Stimulated activated naive CD8-positive, alpha-beta T cell treated with anti-CD3 and anti-CD28 coated beads, Interleukin-15, Interleukin-2, amounts not matched to agents 100 U/mL and 50 U/mL, for 24 hours (primary cell): ENCODE measurements at places on chromosomes 7 and 10.

GRCh38 chr10:24568042-24568441, 155.6 kb downstream of the ARHGAP21 start:
- DNase-seq, result no peak

- DNase-seq, result peak; percentile 35
Observed at GRCh38 chr10:62647375-62648092, 157.0 kb upstream of the ADO start.

- DNase-seq, result no peak
Observed at GRCh38 chr10:98299341-98299740, 31.3 kb upstream of the LOXL4 start.

GRCh38 chr10:52029628-52030027, 284.5 kb upstream of the DKK1 start:
- DNase-seq, result no peak

- DNase-seq, result no peak
Observed at GRCh38 chr7:601036-601594, 81.5 kb upstream of the PDGFA start.

DNA sequence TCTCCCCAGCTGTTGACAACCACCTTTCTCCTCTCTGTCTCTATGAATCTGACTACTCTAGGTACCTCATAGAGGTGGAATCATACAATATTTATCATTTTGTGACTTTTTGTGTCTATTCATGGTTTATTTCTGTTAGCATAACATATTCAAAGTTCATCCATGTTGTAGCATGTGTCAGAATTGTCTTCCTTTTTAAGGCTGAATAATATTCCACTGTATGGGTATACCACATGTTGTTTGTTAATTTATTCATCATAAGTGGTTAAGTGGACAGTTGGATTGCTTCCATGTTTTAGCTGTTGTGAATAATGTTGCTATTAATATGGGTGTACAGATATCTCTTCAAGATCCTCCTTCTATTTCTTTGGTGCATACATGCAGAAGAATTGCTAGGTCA, 69.9 kb upstream of the COMTD1 start:
- no peak for DNase-seq

DNA sequence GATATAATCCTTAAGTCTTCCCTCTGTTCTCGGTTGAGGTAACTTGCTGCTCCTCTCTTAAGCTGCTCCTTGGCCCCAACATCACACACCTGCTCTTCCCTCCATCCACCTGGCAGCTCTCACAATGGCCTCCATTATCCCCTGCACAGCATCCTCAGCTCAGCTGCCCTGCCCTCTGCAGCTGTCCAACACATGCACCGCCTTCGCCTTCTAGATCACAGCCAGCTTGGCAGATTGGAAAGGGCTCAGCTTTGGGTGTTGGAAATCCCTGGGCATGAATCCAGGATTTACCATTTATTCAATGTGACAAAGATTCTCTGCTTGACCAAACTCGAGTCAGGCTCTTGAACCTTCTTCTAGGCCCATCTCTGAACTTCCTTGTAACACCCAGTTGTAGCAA, 20.6 kb downstream of the RGR start:
- DNase-seq, result no peak

- no peak for DNase-seq
Observed at GRCh38 chr7:77738871-77739270, 42.6 kb downstream of the RSBN1L start.

DNA sequence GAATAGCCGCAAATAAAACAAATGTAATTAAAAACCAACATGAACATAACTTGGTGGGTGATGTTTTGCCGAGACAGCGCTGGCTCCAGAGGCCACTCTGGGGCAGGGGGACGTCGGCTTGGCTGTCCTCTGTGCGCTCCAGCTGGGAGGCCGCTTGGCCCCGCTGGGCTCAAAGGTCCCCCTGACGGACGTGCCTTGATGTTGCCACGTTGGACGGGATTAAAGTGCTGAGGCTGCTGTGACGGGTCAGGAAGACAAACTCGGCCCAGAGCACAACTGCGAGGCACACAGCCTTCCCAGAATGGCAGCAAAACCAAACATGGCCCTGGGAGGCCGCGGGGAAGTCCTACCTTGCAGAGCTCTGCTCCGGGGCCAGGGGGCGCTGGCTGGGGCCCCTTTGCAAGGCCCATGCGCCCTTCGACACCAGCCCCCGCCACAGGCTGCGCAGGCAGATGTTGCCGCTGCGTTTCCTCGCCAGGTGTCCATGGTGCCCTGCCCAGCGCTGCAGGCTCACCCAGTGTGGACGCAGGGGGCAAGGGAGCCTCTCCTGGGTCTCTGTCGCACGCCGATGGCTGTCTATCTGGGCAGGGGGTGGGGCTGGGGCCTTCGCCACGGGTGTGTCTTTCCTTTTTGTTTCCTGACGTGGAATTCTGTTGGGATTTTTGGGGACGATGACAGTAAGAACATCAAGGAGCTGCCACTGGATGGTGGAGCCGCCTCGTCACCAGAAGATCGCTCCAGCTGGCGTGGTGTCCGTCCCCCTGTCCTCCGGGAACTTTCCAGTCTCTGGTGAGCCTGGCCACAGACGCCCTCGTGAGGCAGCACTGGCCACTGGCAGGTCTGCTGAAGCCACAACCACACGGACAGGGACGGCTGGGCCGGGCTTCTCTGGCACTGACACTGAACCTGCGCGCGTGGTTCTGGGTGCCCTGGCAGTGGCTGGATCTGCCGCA, 99.6 kb upstream of the DIP2C start:
- DNase-seq, result peak; percentile 43

GRCh38 chr10:21495752-21496342, 29.6 kb downstream of the SKIDA1 start:
- DNase-seq, result peak; percentile 91

DNA sequence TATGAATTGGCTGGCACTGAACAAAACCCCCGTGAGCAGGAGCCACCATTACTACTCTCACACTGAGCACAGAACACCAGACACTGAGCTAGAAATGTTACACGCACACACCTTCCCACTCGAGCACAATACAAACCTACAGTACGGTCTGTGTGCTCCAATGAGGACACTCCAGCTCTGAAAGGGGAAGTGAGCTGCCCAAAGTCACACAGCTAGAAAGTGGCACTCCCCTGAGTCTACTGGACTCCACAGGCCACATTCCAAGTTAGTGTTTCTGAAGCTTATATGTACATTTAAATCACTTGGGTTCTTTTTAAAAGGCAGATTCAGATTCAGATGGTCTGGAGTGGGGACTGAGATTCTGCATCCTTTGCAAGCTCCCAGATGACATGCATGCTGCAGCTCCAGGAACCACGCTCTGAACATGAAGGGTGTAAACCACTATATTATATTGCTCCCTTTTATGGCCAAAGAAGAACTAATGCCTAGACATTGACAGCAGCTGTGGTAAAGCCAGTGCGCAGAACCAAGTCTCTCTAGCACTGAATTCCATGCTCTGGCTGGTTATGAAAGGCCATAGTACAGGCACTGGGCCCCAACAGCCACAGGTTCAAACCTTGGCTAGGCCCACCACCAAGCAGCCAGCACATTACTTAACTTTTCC, 77.1 kb downstream of the FRMPD2 start:
- no peak for DNase-seq

- DNase-seq, result no peak
Observed at GRCh38 chr10:96573036-96573435, 13.8 kb downstream of the TM9SF3 start.

GRCh38 chr7:102291056-102291915, 4.6 kb downstream of the SH2B2 start:
- DNase-seq, result peak; percentile 30

GRCh38 chr7:128259131-128260061, 18.3 kb downstream of the LEP start:
- no peak for DNase-seq

- DNase-seq, result no peak
Observed at GRCh38 chr10:105146436-105146835, 505.3 kb downstream of the SORCS3 start.
